ENCODE measurements at places on chromosomes 16 and 17. TPM values are rescaled to one million over a fixed set of nuclear protein-coding genes. Genes with fewer than 3 reads are reported as not detected.

The TEDC2 gene
- not detected for total RNA-seq

The TERB1 gene
- not detected for total RNA-seq

- ATAC-seq: no peak
Observed at GRCh38 chr16:17070882-17071592, 399.7 kb downstream of the XYLT1 start.

DNA sequence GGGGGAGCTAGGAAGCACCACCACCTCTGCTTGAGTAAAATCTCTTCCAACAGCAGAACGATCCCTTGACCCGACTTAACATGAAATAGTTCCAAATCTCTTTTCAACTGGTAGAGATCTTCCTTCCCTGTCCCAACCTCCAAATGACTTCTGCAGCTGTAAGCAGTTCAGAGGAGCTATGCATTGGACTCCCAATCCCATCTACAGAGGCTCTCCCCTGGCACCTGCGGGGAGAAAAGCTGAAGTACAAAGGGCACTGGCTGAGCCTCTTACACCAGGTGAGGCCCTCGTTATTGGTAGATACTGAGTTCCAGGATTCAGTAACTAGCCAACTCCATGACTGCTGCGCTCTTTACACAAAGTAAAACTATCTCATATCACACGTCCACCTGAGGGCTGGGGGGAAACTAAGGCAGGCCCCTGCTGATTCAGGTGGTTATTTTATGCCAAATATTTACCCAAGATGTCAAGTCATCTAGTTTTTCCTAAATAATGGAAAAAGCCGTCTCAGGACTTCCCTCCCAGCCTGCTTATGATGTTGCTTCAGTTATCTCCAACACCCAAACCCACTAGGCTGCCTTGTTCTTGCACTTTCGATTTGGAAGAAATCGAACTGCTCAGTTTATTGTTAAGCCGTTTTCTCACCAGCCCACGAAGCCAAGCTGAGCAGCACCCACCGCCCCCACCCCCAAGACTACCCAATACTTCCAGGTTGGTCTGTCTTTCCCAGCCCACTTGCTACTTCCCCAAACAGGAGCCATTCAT lies 3.2 kb downstream of the ACTG1 start:
- no peak for ATAC-seq

DNA sequence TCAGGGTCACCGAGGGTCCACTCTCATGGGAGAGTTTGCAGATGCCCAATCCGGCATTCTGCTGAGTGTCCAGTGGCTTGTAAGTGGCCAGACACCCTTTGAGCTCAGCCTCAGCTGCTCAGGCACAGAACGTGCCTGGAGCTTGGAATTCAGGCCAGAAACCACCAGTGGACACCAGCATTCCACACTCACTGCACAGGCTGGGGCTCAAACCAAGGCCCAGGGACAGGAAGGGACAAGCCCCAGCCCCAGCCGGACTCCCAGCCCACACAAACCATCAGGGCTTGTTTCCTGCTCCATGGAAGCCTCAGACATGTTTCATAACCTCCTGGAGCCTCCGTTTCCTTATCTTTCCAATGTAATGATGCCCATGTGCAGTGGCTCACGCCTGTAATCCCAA lies 5.0 kb upstream of the NPRL3 start:
- ATAC-seq: no peak

All from gastroesophageal sphincter (tissue), 4 donors.